Urothelium cell line (cell line): ENCODE measurements at places on chromosomes 5 and 9.

- no peak for DNase-seq
Measured at GRCh38 chr9:119839888-119840287, 470.7 kb upstream of the BRINP1 start.

DNA sequence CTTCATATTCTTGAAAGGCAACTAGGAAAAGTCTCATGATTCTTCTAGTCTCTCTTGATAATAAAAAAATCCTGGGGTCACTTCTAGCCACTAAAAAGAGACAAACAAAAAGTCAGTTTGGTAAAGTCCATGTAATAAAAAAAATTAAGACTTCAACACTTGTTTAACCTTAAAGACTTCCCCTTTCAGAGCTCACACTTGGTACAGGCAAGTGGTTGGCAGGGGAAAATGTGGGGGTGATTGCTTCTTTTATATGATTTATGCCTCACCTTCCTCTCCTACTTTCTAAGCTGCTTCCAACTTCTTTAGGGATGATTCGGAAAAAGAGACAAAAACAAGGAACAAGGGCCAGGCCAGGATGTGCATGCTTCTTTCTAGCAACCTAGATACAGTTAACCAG lies 5.1 kb upstream of the ERCC6L2 start:
- DNase-seq: no peak

DNA sequence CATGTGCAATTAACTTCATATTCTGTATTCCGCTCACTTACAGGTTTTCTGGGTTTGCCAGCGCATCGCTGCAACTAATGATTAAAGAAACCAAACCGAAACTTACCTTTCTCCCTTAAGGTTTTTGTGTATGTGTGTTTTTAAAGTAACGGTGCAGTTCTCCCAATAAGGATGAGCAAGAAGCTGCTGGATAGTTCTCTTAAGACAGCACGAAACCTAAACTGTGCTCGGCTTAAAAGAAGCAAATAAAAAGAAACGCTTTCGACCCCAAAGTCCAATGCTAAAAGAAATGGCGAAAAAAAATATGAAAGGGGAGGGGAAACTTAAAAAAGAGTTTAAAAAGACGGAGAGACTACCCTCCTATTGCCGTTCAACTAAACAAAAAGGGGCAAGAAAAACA lies 340 bp downstream of the ELAVL2 start:
- DNase-seq: no peak

- peak; percentile 89 for DNase-seq
Measured at GRCh38 chr5:10635257-10635866, 71.5 kb downstream of the ANKRD33B start.

DNA sequence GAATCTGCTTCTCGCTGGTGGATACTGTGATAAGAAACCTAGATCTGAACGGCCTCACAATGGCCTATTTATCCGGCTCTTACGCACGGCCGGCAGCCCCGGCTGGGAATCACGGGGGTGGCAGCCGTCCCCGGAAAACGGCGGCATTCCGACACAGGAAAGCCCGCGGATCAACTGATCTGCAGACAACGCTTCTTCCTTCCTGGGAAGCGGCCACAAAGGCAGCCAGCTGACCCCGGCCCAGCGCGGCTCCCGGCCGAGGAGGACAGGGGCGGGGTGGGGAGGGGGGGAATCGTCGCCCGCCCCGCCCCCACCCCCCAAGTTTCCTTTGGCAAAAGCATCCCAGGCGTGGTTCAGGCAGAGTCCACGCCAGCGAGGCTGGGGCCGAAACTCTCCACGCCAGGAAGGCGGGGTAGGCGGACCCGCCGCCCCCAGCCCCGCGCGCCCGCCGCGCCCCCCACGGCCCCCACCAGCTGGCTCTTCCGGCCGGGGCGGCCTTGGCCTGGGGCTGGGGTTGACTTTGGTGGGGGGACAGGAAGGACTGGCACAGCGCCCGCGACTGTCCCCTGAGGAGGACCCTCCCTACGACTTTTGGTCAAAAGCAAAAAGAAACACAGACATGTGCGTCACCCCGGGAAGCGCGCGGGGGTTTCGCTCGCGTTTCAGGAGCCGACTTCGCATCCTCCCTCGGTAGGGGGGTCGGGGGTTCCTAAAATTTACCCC lies 247.7 kb upstream of the ANKRD55 start:
- peak; percentile 49 for DNase-seq

GRCh38 chr9:14051419-14051818 lies 262.5 kb downstream of the NFIB start:
- no peak for DNase-seq

- DNase-seq: no peak
Measured at GRCh38 chr5:104628911-104629310, 1066.3 kb upstream of the NUDT12 start.

- no peak for DNase-seq
Measured at GRCh38 chr5:174175716-174176268, 130.3 kb downstream of the NSG2 start.

DNA sequence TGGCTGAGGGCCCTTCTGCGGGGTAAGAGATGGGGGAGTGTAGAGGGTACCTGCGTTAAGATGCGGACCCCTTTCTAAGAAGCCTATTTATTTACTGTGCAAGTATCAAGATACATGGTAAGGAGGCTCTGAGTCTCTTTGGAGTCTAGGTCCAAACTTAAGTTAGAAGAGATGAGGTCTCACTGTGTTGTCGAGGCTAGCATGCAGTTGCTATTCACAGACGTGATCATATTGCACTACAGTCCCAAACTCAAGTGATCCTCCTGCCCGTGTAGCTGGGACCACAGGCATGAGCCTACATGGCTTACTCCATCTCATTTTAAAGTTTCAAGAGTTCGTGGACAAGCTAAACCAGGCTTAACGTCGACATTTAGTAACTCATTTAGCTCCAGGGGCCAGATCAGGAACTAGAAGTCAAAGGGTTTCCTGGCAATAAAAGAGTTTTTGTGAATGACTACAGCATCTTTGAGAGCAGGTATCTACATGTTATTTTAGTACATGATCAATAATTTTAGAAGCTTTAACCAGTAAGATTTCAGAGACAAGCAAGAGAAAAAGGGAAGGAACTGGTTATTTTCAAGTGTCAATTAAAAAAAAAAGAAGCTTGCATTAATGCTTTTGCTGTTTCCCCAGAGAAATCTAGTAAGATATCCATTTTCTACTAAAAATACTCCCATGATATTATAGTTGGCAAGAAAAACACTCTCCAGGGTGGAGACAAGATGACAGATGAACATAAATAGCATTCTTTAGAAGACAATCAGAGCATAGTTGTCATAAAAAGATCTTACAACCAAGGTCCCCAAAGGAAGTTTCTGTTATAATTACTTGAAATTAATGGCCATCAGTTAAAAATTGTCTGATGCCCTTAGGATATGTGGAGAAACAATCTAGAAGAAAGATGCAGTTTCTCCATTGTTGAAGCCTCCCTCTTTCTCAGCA lies 141.3 kb downstream of the SCAMP1 start:
- no peak for DNase-seq

DNA sequence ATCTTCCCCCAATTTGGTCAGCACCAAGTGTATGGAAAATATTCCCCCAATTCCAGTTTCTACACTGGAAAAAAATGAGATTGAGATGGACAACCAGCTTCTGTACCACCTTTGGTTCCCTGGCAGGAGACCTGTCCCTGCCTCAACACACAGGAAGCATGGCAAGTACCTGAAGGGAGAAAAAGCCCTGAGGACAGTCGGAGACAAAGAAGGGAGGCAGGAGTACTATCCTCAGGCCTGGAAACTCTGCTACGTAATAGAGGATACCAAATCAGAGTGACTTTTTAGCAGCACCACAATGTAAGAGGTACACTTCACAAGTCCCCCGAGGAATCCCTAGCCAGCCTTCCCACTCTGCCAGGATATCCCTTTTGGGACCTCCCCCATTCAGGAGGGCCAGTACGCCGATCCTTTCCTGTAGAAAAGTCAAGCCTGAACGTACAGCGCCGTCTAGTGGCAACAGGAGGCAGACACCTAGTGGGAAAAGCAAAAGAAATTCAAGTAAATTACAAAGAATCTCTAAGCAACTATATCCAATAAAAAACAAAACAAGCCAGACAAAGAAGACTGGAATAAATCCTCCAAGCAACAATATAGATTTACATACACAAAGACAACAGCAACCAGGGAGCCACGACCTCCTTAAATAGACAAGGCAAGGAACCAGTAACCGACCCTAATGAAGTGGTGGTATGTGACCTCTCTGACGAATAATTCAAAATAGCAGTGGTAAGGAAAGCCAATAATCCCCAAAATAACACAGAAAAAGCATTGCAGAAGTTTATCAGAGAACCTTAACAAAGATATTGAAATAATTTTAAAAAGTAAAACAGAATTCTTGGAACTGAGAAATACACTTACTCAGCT lies 63.3 kb upstream of the SLCO6A1 start:
- DNase-seq: peak; percentile 30

GRCh38 chr5:5420251-5420650 lies 2.2 kb upstream of the ICE1 start:
- DNase-seq: no peak

- no peak for DNase-seq
Measured at GRCh38 chr5:132926437-132926836, 37.0 kb downstream of the AFF4 start.

DNA sequence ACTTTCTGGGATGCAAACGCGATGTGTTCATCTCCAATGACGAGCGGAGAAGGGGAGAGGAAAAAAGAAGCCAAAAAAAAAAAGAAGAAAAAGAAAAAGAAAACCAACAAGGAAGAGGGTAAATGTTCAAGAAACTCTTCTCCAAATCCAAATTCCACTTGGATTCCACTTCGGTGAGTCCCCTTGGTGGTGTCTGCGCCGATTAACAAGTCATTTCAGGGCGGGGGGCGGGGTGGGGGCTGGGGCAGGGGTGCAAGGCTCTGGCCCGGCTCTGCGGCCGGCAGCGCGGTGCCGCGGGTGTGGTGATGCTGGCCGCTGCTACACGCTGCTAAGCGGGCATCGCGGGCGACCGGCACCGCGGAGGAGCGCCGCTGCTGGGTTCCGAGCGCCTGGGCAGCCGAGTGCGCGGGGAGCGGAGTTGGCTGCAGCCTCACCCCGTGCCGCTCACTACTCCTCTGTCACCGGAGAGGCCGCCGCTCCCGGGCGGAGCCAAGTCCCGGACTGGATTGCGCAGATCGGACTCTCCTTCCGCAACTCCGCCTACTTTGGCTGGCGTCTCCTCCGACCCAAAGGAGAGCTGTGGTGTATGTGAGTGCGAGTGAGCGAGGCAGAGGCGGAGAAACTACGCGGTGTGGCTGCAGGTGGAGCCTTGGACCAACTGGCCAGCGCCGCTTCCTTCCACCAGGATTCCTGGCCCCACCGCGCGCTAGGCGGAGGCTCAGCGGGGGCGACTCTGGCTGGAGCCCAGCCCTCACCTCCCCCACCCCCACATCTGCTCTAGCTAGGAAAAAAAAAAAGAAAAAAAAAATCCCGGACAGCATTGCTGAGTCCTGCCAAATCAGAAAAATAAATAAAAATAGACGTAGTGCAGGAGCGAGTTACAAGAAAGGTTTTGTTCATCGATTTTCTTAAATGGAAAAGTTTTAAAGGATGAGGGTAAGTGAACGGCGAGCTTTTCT lies at the start of gene SEMA6A:
Gene SEMA6A, minus strand, starts transcription at position 457 of the 959 bp plus-strand sequence. CDS start 69,879 bp downstream, outside the sequence.
- peak; percentile 90 for DNase-seq

- DNase-seq: no peak
Measured at GRCh38 chr9:2817999-2818803, 25.7 kb downstream of the PUM3 start.

DNA sequence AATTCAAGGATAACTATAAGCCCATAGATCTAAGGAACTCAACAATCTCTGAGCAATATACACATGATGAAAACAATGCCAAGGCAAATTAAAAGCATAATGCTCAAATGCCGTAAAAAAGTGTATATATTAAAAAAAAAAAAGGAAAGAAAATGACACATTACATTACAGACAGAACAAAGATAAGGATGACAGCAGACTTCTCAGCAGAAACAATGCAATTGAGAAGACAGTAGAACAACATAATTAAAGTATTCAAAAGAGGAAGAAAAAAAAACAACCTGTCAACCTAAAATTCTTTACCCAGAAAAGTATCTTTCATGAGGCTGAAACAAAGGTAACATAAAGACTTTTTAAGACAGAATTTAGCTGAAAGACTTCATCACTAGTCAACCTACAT lies 591.7 kb downstream of the ZNF608 start:
- DNase-seq: no peak

DNA sequence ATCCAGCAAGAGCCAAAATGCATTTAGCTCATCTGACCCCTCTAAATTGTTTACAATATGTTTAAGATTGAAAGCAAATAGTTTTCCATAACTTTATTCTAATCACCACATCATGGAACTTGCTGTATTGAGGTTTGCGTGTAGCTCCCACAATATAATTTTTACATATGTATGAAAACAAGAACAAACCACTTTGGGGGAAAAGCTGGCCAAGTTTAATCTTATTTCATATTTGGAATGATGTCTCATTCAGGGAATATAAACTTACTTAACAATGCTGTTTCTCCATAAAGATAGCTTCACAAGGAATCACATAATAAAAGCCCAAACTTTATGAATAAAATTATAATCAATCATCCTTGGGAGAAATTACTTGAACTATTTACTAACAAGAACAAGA lies 194.6 kb upstream of the PCSK5 start:
- no peak for DNase-seq

GRCh38 chr5:73116506-73116905 lies 3.9 kb upstream of the TMEM171 start:
- DNase-seq: no peak

GRCh38 chr9:118665226-118665919 lies 703.9 kb downstream of the BRINP1 start:
- no peak for DNase-seq

DNA sequence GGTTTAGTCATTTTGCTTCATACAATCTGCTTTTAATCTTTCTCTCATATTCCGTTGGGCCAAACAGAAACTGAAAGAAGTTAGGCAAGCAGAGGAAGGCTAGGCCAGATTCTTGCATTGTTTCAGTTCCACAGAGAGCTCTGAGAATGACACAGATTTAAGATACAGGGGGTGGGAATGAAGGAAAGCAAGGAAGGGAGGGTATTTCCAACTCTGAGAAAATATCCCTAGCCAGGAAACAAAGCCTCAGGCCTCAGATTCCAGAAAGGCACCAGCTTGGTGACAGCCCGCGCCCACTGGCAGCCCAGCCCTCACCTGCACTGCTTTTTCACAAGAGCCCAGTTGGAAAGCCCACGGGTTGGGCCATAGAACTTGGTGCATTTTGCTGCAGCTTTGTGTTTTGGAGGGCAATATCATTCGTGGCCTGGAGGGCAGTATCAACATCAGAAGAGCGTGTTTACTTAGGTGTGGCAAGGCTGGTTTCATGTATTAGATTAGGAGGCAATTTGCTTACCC lies 63.5 kb downstream of the ENC1 start:
- no peak for DNase-seq

DNA sequence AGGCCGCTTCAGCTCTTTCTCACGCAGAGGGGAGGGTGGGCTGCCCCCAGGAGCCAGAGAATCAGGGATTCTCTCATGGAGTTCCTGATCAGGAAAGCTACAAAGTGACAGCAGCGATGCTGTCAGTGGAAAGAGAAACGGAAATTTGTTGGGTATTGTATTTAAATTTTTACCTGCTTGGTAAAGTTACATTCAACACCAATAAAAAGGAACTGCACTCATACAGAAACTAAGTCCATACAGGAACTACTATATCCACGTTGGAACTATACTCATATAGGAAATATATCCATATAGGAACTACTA lies 325.5 kb upstream of the IRX4 start:
- no peak for DNase-seq
